ENCODE measurements at places on chromosomes 11 and 22.

GRCh38 chr22:27820896-27821866, 19.6 kb upstream of the MN1 start:
- DNase-seq, result no peak

DNA sequence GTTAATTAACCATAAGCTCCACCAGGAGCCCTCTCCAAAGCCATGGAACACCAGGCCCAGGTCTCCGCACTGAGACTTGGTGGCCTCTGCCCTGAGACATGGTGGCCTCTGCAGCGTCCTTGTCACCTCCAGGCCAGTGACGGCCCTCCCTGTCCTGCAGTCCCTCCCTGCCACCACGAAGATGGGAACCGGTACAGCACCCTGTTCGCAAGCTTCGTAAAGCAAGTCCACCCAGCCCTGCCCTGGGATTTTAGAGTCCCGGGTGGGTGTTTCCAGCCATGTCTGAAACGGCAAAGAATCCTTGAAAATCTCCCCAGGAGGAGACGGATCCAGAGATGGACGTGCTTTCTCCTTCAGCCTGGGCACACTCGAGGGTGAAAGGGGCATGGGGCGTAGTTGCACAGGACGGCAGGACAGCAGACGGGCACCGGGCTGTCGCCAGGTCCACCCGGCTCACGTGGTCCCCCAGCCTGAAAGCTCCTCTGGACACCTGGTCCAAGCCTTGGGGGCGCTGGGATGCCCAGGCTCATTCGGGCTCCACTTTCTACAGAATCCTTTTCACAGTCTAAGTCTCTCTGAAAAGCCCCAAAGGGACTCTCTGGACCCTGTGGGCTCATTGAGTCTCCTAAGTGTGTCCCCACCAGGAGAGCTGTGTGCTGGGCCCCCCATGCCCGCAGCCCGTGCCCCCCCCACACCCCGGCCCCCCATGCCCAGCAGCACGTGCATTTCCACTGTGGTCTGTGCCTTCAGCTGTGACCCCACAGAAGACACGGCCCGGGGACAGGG, 456.2 kb downstream of the BRD1 start:
- no peak for DNase-seq

- no peak for DNase-seq
Observed at GRCh38 chr11:66688561-66689534, 11.2 kb upstream of the RBM4B start.

DNA sequence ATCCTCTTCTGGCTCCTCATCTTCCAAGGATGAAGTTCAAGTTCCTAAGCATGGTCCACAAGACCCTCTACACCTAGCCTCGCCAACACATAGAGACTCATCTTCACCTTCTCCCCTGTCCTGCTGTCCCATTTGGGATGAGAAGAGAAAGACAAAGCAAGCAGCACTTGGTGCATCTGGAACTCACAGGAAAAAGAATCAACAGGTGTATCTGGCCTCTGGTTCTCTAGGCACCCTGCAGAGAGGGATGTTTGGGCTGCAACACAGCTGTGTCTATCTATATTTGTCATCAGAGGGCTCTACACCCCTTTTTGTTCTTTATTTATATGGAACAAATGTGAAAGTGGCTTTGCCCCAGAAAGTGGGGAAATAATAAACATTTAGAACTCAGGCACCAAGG, 82.1 kb upstream of the GALNT18 start:
- no peak for DNase-seq

- no peak for DNase-seq
Observed at GRCh38 chr11:124778281-124778680, 16.2 kb upstream of the ESAM start.

- no peak for DNase-seq
Observed at GRCh38 chr11:12174128-12174476, 63.7 kb downstream of the MICAL2 start.

- DNase-seq, result no peak
Observed at GRCh38 chr11:58629857-58630256, 7.4 kb downstream of the CNTF start.

GRCh38 chr11:63764679-63765647, 3.6 kb downstream of the ZFTA start:
- DNase-seq, result no peak

DNA sequence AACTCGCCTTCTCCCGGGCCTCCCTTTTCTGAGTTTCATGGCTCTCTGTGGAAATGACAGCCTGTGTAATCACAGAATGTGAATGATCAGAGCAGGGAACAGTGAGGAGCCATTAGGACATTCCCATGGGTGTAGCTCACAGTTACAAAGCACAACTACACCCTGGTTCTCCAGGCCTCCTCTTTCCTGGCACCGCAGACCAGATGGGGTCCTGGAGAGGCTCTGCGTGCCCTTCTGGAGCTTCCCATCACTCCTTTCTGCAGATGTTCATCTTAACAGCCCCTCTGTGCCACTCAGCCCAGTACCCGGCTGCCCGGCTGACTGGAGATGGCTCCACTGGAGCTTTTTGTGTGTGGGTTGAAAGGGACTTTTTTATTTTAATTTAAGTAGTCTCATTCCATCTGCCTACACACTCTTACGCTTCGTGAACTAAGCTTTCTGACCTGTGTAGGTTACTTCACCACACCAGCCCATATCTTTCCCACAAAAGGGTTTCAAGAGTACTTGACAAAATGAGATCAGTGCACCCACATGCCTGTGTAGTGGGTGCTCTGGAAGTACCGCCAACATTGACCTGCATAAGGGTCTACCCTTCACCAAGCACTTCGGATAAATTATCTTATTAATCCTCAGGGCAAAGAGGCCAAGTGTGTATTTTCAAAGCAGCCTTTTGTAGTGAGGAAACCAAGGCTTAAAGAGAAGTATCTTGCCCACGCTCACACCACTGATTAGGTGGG, 29.8 kb downstream of the SREBF2 start:
- no peak for DNase-seq

- no peak for DNase-seq
Observed at GRCh38 chr22:29820961-29821290, 17.1 kb downstream of the ASCC2 start.

DNA sequence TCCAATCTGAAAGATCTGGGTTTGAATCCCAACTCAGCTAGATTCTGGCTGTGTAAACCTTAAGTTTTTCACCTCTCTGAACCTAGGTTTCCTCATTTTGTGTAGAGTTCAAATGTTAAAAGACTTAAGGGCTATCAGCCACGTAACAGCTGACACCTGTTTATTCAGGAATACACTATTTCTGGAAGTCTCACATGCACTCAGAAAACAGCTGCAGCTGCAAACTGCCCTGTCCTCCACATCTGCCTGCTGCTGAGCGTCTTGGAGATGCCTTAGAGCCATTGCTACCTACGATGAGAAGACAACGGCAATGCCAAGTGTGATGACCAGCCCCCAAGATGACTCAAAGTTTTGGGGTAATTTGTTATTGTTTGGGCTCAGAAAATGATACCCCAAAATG, 6.7 kb upstream of the TRIM44 start:
- no peak for DNase-seq

DNA sequence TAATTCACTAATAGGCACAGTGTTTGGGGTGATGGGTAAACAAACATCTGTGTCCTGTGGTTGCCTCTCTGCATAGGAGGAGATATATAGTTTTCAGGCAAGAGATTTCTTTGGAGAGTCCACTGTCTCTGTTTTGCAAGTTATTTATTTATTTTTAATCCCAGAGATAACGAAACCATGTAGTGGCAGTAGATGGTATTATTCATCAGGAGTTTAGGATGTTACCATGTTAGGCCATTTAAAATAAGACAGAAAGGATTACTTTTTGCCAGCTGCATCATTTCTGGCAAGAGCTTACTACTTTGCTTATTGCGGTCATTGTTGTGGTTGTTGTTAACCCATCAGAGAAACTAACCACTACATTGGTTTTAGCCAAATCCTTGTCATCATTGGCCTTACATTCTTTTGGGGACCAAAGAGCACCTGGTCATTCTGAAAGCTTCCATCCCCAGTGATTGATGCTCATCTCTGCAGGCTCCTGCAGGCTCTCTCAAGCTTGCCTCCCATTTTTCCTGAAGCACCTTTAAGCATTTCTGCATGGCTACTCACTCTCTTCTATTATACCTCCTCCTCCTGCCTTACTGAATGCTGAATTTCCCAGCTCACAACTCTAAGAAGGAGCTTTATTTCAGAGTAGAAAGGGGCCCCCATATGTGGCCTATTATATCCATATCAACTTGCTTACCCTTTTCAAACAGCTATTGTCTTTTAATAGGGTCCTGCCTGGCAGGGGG, 84.4 kb downstream of the CSTPP1 start:
- DNase-seq, result no peak

- no peak for DNase-seq
Observed at GRCh38 chr11:121309688-121310087, 17.1 kb downstream of the SC5D start.

GRCh38 chr11:48129697-48130395, 86.8 kb upstream of the OR4B1 start:
- DNase-seq, result no peak

DNA sequence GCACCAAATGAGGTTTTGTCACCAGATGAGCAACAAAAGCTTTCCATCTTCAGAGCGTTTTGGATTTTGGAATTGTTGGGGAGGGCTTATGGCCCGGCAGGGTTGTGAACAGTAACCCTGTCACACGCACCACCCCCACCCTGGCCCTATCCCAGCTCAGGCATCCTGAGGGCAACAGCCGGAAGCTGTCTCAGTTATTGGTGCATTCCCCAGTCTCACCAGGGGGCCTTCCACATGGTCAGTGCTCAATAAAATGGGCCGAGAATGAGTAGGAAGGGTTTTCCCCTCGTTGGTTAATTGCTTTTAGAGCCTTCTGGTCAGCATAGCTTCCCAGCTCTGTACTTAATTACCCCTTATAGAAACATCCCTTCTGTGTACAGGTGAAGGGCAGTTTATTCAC, 46.0 kb downstream of the LRP5 start:
- no peak for DNase-seq

DNA sequence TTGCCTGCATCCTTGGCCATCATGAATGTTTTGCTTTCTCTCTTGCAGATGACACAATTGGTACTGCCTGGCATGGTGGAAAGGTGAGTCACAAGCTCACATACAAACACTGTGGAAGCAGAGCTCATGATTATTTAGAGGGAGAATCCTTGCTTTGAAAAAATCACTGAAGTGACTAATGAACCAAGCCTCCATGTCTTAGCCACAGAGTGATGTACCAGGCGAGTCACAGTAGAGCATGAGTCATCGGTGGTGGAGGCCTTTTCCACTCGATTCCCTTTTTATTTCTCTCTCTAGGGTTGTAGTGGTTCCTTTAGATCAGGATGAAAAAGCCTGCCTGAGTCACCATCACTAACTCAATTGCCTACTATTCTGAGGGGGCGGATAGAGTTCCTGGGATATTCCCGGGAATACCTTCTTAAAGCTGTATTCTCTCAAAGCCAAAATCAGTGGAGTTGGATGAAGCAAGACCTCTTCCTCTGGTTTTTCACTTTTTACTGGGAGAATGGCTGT, 49.6 kb upstream of the ALKBH3 start:
- DNase-seq, result no peak

DNA sequence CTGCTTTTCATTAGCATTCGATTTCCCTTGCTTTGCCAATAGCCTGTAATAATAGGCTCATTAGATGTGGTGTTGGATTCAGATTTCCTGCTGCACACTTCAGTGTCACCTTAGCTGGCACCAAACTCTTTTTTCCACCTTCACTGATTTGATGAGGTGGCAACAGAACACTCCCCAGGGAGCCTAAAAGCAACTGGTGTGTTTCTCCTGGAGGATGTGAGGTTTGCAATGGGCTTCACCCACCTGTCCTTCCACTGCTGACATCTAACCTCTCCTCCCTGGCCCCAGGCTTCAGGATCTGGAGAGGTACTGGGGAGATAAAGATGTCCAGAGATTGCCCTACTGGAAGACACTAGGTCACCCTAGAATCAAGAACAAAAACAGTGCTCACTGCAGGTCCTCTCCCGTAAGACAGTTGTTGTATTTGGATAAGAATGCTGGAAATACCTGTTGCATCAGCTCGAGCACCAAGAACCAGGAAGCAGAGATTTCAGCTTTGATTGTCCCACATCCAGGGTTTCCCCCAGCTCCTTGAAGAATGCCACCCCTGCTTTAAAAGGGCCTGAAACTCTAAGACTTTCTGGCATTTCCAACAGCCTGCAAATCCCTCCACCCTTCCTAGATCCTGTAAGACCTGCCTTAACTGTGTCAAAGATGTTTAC, 96.9 kb downstream of the SLC1A2 start:
- DNase-seq, result no peak
